Small intestine (tissue), 16 donors: ENCODE measurements at places on chromosomes 7 and 10.

DNA sequence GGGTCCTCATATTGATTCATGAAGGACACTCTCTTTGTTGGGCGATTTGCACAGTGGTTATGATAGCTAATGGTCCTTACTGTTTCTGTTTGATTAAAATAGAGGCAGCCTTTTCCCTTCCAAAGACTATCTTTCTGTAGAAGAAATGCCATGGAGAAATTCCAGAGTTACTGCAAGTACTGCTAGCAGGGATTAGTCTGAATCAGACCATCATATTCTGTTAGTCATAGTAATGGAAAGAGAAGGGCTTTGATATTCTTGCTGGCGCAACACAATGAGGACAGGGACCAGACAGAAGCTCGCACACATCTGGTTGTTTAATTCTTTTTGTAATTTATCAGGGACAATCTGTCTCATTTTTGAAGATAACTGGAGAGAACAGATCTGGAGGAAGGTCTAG is 304.5 kb upstream of the FZD8 start:
- DNase-seq: no peak

- DNase-seq: peak; percentile 27
These were observed 7.1 kb downstream of the GATA3 start for GRCh38 chr10:8061274-8062211.

- DNase-seq: no peak
These were observed 180.9 kb downstream of the ADAM12 start for GRCh38 chr10:126207313-126207771.

DNA sequence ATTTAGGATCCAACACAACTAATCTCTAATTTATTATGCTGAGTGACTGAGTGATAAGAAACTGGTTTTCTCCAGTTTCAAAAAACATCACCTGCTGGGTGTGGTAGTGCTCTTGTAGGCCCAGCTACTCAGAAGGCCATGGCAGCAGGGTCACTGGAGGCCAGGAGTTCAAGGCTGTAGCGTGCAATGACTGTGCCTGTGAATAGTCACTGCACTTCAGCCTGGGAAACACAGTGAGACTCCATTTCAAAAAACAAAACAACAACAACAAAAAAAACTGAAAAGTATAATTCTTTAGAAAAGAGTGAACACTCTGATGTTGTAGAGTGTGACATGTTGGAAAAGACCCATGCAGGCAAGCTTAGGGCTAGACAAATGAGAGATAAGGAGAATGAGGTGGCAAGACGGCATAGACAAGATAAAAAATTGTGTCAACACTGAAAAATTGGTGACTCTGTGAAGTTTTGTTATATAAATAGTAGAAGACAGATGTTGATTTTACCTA is 150.1 kb upstream of the GPR22 start:
- DNase-seq: no peak

- DNase-seq: peak; percentile 62
These were observed 61.7 kb upstream of the NPTX2 start for GRCh38 chr7:98555403-98555802.

DNA sequence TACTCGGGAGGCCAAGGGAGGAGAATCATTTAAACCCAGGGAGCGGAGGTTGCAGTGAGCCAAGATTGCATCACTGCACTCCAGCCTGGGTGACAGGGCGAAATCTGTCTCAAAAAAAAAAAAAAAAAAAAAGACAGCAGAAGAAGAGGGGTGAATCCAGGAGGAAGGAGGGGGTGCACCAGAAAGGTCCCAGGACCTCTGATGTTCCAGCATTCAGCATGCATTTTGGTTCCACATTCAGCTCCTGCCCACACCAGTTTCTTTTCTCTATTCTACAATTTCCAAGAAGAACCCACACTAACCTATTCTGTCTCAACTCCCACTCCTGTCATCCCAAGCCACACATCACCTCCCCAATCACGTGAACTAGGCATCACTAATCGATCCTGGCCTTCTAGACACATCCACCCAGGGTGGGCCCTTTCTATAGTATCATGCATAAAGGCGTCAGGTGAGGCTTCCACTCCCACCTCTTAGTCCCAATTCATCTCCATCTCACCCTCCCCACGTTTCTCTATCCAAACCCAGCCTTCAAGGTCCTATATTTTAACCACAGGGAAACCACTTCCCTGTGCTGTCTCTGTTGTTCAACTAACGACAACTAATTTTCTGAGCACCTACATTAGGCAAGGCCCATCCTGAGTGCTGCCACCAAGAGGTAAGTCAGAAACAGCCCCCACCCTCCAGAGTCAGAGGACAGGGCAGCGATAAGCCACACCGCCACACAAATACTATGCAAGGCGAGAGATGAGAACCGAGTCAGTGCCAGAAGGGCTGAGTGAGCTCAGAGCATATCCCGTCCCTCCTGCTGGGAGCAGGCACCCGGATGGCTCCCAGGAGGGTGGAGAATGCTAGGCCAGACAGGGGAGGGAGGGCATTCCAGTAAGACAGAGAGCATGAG is 2.2 kb downstream of the ANXA11 start:
- peak; percentile 56 for DNase-seq

DNA sequence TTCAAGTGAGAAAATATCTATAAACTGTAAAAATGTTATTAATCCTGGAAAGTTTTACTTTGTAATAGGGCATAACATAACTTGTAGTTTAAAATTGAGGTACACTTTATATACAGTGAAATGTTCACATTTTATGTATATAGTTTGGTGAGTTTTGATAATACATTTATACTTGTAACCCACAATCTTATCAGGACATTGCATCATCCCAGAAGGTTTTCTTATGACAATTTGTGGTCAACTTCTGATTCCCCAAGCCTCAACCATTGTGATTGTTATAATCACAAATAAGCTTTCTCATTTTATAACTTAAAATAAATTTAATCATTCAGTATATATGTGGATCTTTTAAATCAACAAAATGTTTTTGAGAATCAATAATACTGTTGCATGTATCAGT is 151.1 kb downstream of the TFPI2 start:
- DNase-seq: no peak

GRCh38 chr7:80135309-80136104 is 876 bp downstream of the GNAI1 start:
- DNase-seq: peak; percentile 58

DNA sequence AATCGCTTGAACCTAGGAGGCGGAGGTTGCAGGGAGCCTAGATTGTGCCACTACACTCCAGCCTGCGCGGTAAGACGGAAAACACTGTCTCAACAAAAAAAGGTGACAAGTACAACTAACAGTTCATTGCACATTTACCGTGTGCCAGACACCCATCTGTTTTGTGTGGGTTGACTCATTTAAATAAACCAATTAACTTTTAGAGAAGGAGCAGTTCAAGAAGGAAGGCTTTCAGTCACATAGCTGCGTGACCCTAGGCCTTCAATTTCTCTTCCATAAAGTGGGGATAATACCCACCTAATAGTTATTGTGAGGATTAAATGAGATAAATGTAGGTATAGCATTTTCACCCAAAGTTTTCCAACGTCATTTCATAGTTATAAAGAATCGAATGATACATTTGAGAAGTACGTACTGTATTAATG is 52.3 kb upstream of the KDM7A start:
- no peak for DNase-seq

DNA sequence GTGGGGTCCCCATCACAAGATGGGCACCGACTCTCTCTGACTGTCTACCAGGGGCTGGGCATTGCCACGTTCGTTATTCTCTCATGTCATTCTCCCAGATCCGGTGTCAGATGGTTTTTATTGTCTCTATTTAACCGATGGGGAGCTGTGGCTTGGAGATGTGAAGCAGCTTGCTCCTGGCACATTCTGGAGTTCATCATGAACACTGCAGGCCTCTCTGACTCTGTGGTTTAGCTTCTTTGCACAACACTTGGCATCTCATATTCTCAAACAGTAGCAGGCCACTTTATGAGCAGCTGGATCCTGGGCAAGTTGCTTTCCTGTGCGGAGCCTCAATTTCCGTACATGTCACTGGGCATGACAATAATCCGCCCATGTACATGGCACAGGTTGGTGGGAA is 119.9 kb downstream of the LRRC18 start:
- no peak for DNase-seq

GRCh38 chr10:13183625-13184024 is 22.3 kb downstream of the MCM10 start:
- no peak for DNase-seq

GRCh38 chr7:41448104-41448503 is 254.8 kb downstream of the INHBA start:
- DNase-seq: no peak

- no peak for DNase-seq
These were observed 156.4 kb upstream of the FGFR2 start for GRCh38 chr10:121754666-121755065.

DNA sequence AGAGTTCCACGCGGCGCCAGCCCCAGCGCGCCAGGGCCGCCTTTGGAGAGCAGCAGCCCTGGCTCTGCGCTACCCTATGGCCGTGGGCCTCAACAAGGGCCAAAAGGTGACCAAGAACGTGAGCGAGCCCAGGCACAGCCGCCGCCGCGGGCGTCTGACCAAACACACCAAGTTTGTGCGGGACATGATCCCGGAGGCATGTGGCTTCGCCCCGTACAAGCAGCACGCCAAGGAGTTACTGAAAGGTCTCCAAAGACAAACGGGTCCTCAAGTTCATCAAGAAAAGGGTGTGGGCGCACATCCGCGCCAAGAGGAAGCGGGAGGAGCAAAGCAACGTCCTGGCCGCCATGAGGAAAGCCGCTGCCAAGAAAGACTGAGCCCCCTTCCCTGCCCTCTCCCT is 144.1 kb downstream of the SRPK2 start:
- no peak for DNase-seq

DNA sequence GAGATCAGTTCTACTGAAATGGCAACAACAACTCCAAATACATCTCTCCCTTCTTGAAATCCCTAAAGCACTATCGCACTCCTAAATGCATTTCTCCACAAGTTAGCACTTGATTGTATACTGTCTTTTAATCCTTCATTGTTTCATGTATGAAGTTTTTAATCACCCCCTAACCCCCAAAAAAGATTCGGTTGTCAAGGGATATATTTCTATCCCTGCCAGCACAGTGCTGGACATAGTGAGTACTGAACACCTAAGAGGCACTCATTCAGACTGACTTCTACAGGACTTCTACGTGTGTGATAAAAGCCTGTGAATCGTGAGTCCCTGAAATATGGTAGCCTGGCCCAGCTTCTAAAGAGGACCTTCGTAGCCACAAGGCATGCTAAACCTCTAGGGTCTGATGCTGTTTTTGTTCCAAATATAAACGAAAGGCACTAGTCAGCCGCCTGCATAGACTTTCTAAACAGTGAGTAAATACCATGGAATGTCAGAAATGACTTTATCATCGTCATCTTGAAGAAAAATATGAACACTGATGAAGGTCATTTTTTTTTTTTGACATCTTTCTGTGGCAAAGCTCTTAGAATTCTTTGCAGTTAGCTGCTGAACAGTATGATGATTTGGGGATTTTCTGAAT is 14.6 kb upstream of the ZSCAN21 start:
- no peak for DNase-seq

DNA sequence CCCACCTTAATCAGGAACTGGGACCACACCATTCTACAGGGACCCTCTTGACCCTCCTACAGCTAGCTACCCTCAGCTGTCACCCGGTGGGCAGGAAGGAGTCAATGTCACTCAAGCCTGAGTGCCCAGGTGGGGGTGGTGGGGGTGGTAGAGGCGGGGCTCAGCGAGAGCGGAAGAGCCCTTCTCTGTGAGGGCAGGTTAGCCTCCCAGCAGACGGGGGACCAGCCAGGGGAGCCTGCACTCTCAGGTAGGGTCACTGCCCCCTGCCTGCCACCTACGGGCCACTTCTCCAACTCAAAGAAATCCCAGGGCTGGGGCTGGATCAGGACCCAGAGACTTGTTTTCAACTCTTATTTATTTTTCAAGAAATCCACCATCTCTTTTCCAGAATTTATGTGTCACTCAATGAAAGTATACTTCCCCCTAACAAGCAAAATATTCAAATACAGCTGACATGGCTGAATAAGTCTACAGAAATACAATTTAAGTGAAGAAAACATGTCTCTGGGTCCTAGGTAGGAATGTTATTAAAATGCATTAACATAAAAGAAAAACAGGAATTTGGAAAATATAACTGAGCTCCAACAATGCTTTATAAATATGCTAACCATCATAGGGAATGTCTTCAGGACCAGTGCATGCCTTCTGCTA is 63.4 kb upstream of the DDC start:
- peak; percentile 44 for DNase-seq
